ENCODE measurements at places on chromosomes 13 and 19. TPM values are rescaled to one million over a fixed set of nuclear protein-coding genes. Genes with fewer than 3 reads are reported as not detected.

ZNF723 gene
- not detected for total RNA-seq

NKG7 gene
- 19.8 TPM for total RNA-seq

GRIN3B gene
- total RNA-seq = 0.21 TPM

FXYD3 gene
- not detected for total RNA-seq

OR4F17 gene
- total RNA-seq = not detected

CARM1 gene
- total RNA-seq = 32.7 TPM

TSKS gene
- total RNA-seq = 0.32 TPM

TMEM272 gene
- total RNA-seq = 0.16 TPM

DNA sequence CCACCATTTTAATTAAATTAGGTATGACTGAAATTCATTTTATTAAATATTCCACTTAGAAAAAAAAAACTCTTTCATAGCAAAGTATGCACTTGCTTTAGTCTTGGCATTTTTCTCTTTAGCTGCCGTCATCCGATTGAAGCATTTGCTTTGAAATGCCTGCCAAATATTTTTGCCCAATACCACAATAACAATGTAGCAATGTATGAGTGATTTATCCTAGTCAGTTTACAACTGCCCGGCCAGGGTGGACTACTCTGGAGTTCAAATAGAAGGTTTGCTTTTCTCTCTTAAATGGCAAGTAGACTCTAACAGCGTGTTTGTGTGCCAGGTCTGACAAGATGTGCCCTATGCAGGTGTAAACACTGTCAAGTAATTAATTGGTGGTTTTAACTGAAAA, 675.3 kb upstream of the SGCG start:
- ATAC-seq = no peak

- no peak for ATAC-seq
These were observed 142.2 kb downstream of the FGF9 start for GRCh38 chr13:21813110-21813509.

GRCh38 chr19:10419200-10419645, 1.1 kb upstream of the PDE4A start:
- no peak for ATAC-seq

- peak; percentile 78 for ATAC-seq
These were observed 13.2 kb upstream of the ASF1B start for GRCh38 chr19:14149509-14149994.

GRCh38 chr13:93244918-93245280, 18.3 kb downstream of the GPC6 start:
- ATAC-seq = no peak

- ATAC-seq = no peak
These were observed 1.9 kb upstream of the ZNF580 start for GRCh38 chr19:55638864-55639359.

DNA sequence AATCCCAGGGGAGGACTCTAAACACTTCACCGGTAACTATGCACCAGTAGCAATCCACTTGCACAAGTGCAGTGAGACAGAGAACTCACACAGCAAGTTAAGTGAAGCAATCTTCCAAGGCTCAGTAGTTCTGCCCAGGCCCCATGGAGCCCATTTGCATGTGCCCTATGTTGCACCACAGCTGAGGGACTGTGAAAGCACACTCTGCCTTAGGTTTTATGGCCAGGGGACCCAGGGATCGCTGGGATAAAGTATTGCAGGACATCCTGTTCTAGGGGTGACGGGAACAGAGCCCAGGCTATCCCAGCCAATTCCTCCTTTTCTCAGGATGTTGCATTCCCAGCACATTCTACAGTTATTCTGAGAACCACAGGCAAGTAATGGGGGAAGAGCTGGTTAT, 6.0 kb upstream of the AMER2 start:
- ATAC-seq = no peak

GRCh38 chr13:32752997-32753606, 166.8 kb downstream of the PDS5B start:
- ATAC-seq = no peak

DNA sequence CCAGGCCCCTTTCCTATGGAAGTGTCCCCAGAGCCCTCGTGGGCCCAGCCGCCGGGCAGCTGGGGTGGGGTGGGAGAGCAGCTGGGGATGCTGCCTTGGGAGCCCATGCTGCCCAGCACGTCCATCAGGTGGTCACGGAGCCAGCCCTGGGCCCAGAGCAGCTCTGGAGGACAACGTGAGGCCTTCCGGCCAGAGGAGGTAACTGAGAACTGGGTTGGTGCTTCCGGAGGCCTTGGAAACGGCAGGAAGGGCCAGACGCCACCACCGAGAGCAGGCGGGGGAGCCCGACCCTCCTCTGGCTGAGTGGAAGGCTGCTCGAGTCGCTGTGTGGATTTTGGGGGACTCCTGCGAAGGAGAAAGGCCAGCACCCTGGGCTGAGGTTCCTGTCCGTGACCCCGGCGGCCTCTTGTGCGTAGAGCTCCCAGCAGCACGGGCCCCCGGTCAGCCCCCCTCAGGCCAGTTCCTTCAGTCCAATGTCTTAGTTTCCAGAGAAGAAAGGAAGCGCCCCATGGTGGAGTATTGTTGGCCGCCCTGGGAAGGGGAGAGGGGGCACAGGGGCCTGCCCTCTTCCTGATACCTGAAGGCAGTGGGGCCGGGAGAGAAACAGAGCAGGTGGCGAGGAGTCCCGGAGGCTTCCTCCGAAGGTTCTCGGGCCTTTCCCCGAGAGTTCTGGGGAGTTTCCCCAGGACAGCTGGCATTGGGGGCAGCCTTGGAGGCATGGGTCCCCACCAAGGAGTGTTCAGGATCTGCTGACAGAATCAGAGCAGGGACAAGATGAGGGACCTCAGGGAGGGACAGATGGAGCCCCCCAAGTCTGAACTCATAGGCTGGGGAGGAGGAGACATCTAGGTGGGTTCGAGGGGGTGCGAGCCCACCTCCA, 68.8 kb downstream of the MLLT1 start:
- ATAC-seq = no peak

GRCh38 chr13:59880468-59880867, 283.3 kb downstream of the DIAPH3 start:
- no peak for ATAC-seq

GRCh38 chr13:23996456-23996855, 99.2 kb upstream of the C1QTNF9B start:
- no peak for ATAC-seq

DNA sequence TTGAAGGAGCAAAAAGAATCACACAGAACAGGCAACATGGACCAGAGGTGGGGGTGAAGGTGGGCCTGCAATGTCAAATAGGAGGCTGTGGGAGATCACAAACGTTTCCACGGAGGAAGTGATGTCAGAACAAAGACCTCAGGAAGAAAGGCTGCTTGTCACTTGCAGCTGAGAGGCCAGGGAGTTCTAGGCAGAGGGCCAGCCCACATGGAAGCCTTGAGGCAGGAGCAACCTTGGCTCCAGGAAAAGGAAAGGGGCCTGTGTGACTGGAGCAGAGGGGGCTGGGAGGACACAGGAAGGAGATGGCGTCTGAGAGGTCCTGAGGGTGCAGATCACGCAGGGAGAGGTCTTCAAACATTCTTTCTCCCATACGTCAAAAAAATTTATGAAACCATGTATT, 16.3 kb downstream of the ZNF160 start:
- ATAC-seq = no peak

All from activated T-helper 17 cell treated with anti-CD3 and anti-CD28 coated beads, Interleukin-2, amount 50 U/mL, for 72 hours (primary cell).